ENCODE measurements at places on chromosomes 1 and 21.

GRCh38 chr1:221779771-221780170 lies 37.9 kb upstream of the DUSP10 start:
- H3K4me1 ChIP-seq: no peaks in the 10 kb centered on the region
- H3K27ac ChIP-seq: no peak overlapping the region
- no peak overlapping the region for H3K4me3 ChIP-seq
- H3K27me3 ChIP-seq: no peaks in the 10 kb centered on the region
- no peaks in the 10 kb centered on the region for H3K36me3 ChIP-seq

GRCh38 chr1:202531472-202531811 lies 178.8 kb downstream of the SYT2 start:
- H3K27ac ChIP-seq: no peak overlapping the region
- no peaks in the 10 kb centered on the region for H3K27me3 ChIP-seq
- no peaks in the 10 kb centered on the region for H3K36me3 ChIP-seq
- no peak for DNase-seq
- no peaks in the 10 kb centered on the region for H3K4me1 ChIP-seq

DNA sequence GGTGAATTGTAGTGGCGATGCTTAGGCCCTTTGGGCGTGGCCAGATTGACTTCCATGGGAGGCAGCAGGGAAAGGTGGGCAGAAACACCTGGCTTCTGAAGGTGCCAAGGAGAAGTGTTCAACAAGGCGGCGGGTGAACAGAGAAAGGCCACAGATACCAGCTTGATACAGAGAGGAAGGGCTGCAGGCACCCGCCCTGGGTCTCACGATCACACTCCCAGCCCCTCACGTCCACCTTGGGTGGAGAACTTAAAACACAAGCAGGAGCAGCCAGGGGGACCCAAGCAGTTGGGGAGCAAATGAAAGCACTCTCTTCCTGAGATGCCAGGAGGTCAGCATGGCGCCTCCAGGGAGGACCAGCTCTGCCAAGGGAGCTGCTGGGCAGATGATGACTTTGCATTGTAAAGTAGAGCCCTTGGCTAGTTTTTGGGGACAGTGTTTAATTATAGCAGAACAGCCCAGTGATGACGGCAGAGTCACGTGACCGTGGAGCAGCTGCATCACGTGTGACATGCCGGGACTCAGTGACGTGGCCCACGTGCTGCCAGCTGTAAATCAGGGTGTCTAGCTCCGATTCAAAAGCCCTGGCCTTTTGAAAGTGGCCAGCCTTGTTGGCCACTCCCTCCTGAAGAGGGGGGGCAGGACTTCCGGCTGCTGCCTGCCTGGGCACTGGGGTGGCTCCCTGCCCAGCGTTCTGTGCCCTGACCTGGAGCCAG lies 19.0 kb downstream of the SLC37A1 start:
- no peak overlapping the region for H3K4me3 ChIP-seq
- H3K36me3 ChIP-seq: no peaks in the 10 kb centered on the region
- no peaks in the 10 kb centered on the region for H3K27me3 ChIP-seq
- no peak overlapping the region for H3K27ac ChIP-seq

DNA sequence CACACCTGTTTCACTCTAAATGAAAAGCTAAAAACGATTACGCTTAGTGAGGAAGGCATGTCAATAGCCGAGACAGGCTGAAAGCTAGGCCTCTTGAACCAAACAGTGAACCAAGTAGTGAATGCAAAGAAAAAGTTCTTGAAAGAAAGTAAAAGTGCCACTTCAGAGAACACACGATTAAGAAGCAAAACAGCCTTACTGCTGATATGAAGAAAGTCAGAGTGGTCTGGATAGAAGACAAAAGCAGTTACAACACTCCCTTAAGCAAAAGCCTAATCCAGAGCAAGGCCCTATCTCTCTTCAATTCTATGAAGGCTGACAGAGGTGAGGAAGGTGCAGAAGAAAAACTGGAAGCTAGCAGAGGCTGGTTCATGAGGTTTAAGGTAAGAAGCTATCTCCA lies 130.7 kb downstream of the SIPA1L2 start:
- H3K4me3 ChIP-seq: no peak overlapping the region
- no peak overlapping the region for H3K27ac ChIP-seq
- H3K27me3 ChIP-seq: no peaks in the 10 kb centered on the region
- H3K4me1 ChIP-seq: peaks cover 7% of the 10 kb centered on the region
- no peaks in the 10 kb centered on the region for H3K36me3 ChIP-seq
- DNase-seq: no peak

DNA sequence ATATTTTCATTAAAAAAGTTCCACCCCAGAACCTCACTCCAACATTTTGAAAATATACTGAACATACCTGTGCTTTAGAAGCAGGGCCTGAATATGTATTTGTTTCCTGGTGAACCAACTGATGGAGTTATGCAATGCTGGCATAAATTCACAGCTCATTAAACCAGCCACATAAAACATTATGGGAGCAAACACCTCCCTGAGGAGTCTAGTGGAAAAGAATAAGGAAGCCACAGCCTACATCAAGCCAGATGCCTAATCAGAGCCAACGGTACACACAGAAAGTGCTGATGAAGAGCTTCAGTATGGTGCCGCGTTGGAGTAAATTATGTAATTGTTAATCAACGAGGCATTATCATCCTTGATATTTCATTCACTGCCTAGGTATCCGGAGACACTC lies 199.5 kb downstream of the AJAP1 start:
- no peaks in the 10 kb centered on the region for H3K4me1 ChIP-seq
- no peak overlapping the region for H3K27ac ChIP-seq
- H3K4me3 ChIP-seq: no peak overlapping the region
- H3K36me3 ChIP-seq: no peaks in the 10 kb centered on the region
- DNase-seq: no peak
- H3K27me3 ChIP-seq: no peaks in the 10 kb centered on the region

GRCh38 chr1:87642581-87643221 lies 314.0 kb downstream of the LMO4 start:
- DNase-seq: no peak
- no peak overlapping the region for H3K4me3 ChIP-seq
- H3K27ac ChIP-seq: no peak overlapping the region
- no peaks in the 10 kb centered on the region for H3K36me3 ChIP-seq
- H3K4me1 ChIP-seq: peaks cover 27% of the 10 kb centered on the region

GRCh38 chr1:53328541-53329499 lies 950 bp upstream of the LRP8 start:
- no peak overlapping the region for H3K27ac ChIP-seq
- peaks cover 21% of the 10 kb centered on the region for H3K4me1 ChIP-seq
- peak; percentile 60 for DNase-seq
- peak overlapping the region; percentile 76 for H3K4me3 ChIP-seq

- H3K36me3 ChIP-seq: peaks cover 3% of the 10 kb centered on the region
- no peaks in the 10 kb centered on the region for H3K27me3 ChIP-seq
- peaks cover 13% of the 10 kb centered on the region for H3K4me1 ChIP-seq
- no peak for DNase-seq
- H3K27ac ChIP-seq: no peak overlapping the region
- H3K4me3 ChIP-seq: no peak overlapping the region
Measured at GRCh38 chr1:180171691-180172090, 17.0 kb downstream of the QSOX1 start.
